Activated CD4-positive, alpha-beta T cell treated with anti-CD3 and anti-CD28 coated beads, Interleukin-2, amount 50 U/mL, for 16 hours (primary cell): ENCODE measurements at places on chromosomes 1 and 21.

- no peak for DNase-seq
Observed at GRCh38 chr1:154978360-154978759, 3.9 kb downstream of the CKS1B start.

- no peak for DNase-seq
Observed at GRCh38 chr1:16926491-16927073, 4.9 kb downstream of the CROCC start.

DNA sequence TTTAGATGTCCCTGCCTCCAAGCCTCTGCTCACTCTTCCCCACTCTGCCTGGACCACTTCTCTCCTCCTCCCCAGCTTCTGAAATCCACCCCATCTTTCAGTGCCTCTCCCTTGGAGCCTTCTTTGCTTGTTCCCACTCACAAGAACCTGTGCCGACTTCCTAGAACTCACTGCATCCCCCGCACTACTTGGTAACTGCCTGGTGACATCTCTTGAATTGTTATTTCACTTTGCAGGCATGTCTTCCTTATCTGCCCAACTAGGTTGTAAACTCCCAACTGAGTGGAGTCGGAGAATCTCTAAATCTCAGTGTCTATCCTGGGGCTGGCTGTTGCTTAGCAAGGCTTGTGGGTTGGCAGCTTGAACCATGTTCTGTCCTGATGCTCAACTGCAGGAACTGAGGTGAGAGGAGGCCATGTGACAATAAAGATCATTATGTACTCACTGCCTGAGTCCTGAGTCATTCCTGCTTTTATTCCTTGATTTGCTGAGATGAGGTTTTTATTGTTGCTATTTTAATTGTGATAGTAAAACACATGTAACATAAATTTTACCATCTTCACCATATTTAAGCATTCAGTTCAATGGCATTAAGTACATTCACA lies 3.9 kb downstream of the KPRP start:
- DNase-seq: no peak

DNA sequence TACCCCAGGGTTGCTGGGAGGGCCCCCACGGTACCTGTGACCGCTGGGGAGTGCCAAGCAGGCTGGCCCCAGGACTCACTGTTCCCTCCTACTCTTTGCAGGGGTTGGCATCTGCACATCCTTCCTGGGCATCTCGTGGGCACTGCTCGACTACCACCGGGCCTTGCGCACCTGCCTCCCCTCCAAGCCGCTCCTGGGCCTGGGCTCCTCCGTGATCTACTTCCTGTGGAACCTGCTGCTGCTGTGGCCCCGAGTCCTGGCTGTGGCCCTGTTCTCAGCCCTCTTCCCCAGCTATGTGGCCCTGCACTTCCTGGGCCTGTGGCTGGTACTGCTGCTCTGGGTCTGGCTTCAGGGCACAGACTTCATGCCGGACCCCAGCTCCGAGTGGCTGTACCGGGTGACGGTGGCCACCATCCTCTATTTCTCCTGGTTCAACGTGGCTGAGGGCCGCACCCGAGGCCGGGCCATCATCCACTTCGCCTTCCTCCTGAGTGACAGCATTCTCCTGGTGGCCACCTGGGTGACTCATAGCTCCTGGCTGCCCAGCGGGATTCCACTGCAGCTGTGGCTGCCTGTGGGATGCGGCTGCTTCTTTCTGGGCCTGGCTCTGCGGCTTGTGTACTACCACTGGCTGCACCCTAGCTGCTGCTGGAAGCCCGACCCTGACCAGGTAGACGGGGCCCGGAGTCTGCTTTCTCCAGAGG lies 6.8 kb downstream of the XKR8 start:
- no peak for DNase-seq

- DNase-seq: no peak
Observed at GRCh38 chr1:51284487-51284954, 45.8 kb downstream of the TTC39A start.

- no peak for DNase-seq
Observed at GRCh38 chr1:109592916-109593315, 26.5 kb downstream of the GNAT2 start.

GRCh38 chr1:29256979-29257804 lies 20.9 kb downstream of the PTPRU start:
- no peak for DNase-seq

DNA sequence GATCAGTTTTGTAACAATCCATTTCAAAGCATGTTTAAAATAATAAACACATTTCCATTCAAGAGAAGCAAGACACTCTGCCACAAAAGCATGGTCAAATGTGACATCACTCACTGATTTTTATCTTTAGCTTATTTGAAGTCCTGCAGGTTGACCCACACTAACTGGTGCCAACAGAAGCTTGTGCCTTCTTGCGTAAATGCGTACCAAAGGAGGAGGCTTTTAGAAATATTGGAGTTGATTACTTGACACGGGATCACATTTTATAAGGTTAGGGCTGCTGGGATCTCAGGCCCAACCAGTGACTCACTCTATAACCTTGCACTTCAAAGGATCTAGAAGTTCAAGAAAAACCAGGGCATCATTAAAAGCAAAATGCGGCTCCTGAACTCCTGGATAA lies 203.6 kb downstream of the PCP4 start:
- no peak for DNase-seq
